ENCODE measurements at places on chromosomes 3 and 15.

DNA sequence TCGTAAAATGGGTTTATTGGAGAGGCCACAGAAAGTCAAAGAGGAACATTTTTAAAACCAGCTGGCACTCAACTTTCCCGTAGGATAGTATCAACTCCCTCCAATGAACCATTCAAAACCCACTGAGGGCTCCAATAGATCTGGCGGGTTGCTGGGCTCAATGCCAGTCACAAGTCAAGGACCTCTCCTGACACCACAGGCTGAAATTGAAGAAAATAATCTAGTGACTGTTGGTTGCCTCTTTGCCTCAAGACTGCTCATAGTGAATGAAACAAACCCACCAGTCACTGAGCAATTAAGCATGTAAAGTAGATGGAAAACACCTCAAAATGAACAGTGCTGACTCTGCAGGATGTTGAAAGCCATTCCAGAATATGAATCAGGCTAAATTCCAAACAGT, 500.6 kb upstream of the AGTR1 start:
- DNase-seq: no peak

GRCh38 chr3:27138005-27138404, 231.2 kb downstream of the NEK10 start:
- DNase-seq: no peak

- no peak for DNase-seq
These were observed 27.3 kb downstream of the NPTN start for GRCh38 chr15:73605759-73606436.

DNA sequence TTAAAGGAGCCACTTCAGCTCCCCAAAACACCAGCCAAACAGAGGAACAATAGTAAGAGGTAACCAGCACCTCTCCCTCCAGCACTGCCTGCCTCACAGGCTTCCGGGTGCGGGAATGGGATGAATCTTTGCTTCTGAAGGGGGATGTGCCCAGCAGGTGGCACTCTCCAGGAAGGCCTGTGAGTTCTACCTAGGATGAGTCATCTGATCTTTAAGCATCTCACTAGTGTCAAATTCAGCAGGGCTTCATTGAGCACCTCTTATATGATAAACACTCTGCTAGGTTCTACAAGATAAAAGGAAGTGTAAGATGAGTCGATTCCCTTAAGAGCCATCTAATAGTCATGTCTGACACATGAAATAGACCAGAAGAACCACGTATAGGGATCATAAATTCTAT, 237.4 kb upstream of the UMPS start:
- no peak for DNase-seq

GRCh38 chr3:19901337-19901736, 32.7 kb downstream of the EFHB start:
- DNase-seq: no peak

- no peak for DNase-seq
These were observed 249.5 kb upstream of the ARL6 start for GRCh38 chr3:97515076-97515475.

DNA sequence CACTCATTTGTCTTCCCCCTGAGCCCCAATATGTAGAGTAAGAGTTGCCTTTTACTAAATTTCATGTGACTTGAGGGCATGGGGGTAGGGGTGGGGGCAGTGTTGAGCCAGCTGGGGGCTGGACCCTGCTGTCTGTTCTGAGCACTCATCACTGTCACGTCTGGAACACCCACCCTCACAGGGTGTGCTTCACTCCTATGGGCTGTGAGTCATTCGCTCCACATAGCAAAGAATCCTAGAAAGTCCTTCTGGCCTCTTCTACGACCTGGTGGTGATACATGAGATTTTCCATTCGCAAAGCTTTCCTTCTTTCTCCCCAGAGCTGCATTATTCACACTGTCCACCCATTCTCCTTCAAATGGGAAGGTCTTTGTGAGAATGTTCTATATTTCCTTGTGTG, 43.6 kb upstream of the MGLL start:
- DNase-seq: no peak

- DNase-seq: no peak
These were observed 17.1 kb downstream of the SNX1 start for GRCh38 chr15:64112904-64113303.

DNA sequence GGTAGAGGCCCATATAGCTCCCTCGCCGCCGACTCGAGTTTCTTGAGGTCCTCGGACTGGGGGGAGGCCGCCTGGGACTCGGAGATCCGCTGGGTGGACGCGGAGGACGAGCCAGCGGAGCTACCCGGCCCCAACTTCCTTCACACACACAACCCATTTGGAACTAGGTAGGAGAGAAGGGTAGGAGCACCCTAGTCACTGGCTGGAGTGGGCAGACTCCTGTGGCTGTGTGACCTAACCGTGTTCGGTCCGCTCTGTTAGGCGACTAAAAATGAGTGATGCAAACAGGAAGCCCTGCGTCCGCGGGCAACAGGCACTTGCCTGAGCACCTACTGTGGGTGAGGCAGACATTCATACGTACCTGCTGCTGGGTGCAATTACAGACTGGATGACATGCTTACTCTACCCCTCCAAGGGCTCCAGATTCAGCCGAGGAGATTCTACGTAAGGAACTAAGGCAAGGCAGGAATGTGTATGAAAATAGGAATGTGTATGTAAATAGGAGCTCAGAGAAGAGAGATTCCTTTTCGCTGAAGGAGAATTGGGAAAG, 4.6 kb upstream of the SIN3A start:
- DNase-seq: no peak

- DNase-seq: no peak
These were observed 55.0 kb downstream of the CLASP2 start for GRCh38 chr3:33663042-33663441.

- peak; percentile 87 for DNase-seq
These were observed at the start of gene MCF2L2 for GRCh38 chr3:183428447-183429211. TSS of gene MCF2L2 (minus strand) at chr3:183428619. CDS start at chr3:183427977, 642 bp downstream.

GRCh38 chr3:97958396-97958795, 13.8 kb downstream of the RIOX2 start:
- no peak for DNase-seq

GRCh38 chr3:133130168-133130567, 92.0 kb downstream of the TMEM108 start:
- no peak for DNase-seq

GRCh38 chr3:195777975-195778374, 33.8 kb downstream of the MUC4 start:
- no peak for DNase-seq

GRCh38 chr3:14289590-14290461, 111.2 kb downstream of the LSM3 start:
- DNase-seq: no peak

- no peak for DNase-seq
These were observed 11.0 kb downstream of the PRKCD start for GRCh38 chr3:53171827-53172505.

- DNase-seq: no peak
These were observed 62.5 kb downstream of the MYO5A start for GRCh38 chr15:52466134-52466701.

GRCh38 chr3:190229632-190230424, 92.4 kb downstream of the CLDN1 start:
- DNase-seq: no peak

GRCh38 chr3:78562328-78562727, 1205.5 kb downstream of the ROBO1 start:
- DNase-seq: no peak

DNA sequence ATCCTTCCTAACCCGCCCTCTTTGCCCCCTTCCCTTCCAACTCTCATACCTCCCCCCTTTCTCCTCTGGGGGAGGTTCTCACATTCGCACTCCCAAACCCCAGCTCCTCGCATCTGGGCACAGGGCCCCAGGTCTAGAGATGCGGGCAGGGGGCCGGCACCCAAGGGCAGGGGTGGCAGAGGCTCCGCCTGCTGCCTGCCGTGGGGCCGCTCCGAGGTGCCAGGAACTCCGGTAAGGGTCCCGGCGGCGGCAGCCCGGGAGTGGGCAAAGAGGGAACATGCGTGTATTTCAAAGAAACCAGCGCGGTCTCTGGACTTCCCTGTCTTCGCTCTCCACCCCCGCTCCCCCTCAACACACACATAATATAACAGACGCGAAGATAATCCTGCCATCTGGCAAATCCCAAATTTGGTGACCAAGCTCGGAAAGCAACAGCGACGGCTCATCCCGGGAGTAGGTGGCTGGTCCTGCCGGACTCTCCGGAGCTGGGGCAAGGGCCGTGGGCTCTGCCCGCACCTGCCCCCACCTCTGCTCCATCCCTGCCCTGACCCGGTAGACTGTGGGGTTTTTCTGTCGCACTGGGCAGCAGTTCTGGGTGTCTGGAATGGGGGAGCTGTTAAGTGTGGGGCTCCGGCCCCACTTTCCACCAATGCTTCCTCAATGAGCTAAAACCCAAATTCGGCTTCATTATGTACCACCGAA, 31.0 kb downstream of the NR2F2 start:
- DNase-seq: peak; percentile 77

DNA sequence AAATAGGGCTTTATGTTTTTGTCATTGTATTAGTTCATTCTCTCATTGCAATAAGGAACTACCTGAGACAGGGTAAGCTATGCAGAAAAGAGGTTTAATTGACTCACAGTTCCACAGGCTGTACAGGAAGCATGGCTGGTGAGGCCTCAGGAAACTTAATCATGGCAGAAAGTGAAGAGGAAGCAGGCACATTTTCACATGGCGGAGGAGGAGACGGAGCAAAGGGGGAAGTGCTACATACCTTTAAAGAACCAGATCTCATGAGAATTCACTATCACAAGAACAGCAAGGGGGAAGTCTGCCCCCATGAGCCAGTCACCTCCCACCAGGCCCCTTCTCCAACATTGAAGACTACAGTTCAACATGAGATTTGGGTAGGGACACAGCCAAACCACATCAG, 25.6 kb downstream of the CEP63 start:
- DNase-seq: no peak

DNA sequence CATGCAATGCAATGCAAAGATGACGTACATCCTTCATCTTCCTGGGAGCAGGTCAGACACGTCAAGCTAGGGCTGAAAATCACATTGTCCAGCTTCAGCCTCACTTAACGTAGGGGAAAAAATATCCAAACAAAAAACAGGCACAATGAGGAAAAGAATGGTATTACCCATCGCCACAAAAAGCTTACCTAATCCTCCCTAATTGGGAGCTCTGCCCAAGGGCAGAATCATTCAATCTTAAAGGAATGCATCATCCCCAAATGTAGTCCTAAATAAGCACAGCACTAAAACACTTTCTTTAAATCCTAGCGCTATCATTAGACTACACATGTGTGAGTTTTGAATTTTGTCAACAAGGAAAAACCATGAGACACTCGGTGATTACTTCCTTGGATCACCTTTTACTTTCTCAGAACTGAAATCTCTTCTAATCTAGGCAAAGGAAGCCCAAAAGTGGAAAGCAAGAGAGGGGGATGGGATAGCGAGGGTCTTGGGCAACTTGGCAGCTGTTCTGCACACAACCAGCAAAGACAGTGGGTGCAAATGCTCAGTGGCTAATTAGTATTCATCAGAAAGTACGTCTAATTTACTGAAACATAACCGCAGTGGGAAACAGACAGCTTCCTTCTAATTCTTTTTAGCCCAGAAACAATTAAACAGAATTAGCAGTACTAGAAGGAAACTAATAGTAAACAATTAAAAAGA, 87.4 kb downstream of the ADAMTS9 start:
- DNase-seq: peak; percentile 19

DNA sequence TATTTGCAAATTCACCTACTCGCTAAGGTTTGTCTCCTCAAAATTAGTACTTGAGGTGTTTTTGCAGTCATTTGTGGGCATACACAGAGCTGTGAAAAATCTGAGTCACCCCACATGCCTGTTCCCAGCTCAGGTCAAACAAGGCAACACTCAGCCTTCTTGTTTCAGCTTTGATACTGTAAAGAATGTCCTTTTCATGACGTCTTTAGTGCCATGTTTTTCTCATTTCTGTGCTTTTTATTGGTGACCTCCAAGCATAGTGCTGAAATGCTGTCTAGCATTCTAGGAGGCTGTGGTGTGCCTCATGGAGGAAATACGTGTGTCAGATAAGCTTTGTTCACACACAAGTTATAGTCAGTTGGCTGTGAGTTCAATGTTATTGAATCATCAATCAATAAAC, 8.8 kb downstream of the CAPN3 start:
- no peak for DNase-seq

DNA sequence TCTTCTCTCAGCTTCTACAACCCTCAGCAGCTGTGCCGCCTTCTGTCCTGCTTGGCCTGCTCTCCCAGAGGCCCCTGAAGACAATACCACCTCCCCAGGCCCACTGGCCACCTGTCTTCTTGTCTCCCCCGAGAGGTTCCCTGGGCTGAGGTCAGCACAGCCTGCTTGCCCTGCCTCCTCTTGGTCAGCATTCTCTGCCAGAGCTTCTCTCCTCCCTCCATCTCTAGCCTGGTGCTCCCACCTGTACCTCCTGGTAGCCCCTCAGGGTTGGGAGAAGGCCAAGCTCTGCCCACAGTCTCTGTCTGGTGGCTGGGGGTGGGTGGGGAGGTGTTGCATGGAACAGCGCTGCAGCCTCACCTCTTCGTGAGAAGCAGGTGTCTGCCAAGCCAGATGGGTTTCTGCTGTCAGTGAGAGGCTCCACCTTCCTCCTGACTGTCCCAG, 5.6 kb upstream of the ISLR start:
- no peak for DNase-seq

- no peak for DNase-seq
These were observed 336.4 kb upstream of the ICE2 start for GRCh38 chr15:60815321-60815720.

- DNase-seq: no peak
These were observed 549.5 kb upstream of the ARRDC4 start for GRCh38 chr15:97410897-97411575.

- DNase-seq: peak; percentile 53
These were observed 18.0 kb upstream of the RYR3 start for GRCh38 chr15:33292717-33293307.

GRCh38 chr15:56824175-56824574, 90.9 kb upstream of the ZNF280D start:
- DNase-seq: no peak

GRCh38 chr3:158057666-158058065, 48.6 kb downstream of the SHOX2 start:
- no peak for DNase-seq

- no peak for DNase-seq
These were observed 1.0 kb downstream of the PDE12 start for GRCh38 chr3:57557085-57557537.

DNA sequence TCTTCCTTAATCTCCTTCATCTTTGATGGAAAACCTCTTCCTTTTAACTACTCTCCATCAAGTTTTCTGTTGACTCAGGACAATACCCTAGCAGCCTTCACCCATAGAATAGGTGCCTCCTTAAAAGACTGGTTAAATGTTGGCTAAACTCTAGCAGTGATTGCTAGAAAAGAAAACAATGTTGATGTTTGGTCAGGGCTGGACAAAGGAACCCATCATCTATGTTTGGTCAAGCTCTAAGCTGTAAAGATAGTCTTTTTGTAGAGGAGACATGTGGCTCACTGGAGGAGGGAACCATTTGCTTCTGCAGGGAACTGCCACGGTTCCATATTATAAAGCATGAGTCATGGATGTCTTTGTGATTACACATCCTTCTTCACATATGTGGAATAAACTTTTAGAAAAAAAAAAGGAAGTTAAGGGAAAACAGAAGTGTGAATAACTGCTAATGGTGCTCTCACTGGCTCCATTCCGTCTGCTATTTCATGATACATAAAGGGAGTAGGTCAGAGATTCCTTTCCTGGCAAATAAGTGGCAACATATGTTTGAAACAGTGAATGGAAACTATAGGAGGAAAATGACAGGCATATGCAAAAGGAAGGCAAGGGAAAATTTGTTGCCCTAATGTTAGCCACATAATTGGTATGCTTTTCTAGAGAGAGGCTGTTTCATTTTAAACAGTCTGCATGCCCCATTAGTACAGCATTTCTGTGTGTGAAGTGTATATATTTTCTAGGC, 78.2 kb downstream of the CMSS1 start:
- DNase-seq: no peak
